ENCODE measurements at places on chromosomes 12 and 14. TPM values are rescaled to one million over a fixed set of nuclear protein-coding genes. Genes with fewer than 3 reads are reported as not detected.

The ANO4 gene
- not detected for polyA plus RNA-seq

The KRT83 gene
- polyA plus RNA-seq = not detected

The FOXG1 gene
- polyA plus RNA-seq = not detected

- H3K27me3 ChIP-seq = peaks cover 34% of the 10 kb centered on the region
- H3K27ac ChIP-seq = peak overlapping the region; percentile 62
- no peak overlapping the region for H3K4me3 ChIP-seq
- H3K4me1 ChIP-seq = no peaks in the 10 kb centered on the region
- H3K36me3 ChIP-seq = no peaks in the 10 kb centered on the region
Observed at GRCh38 chr12:29545102-29545467, 47.6 kb upstream of the OVCH1 start.

The FOXA1 gene
- not detected for polyA plus RNA-seq

DNA sequence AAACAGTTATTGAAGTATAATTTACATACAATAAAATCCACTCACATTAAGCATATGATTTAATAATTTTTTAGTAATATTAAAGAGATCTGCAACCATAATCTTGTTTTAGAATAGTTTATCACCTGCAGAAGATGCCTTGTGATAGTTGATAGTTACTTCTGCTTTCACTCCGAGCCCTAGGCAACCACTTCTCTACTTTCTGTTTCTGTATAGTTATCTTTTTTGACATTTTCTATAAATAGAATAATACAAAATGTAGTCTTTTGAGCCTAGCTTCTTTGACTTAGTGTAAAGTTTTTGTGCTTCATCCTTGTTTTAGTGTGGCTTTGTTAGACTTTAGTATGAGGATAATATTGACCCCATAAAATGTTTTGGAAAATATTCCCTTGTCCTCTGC lies 111.0 kb downstream of the MNAT1 start:
- peak overlapping the region; percentile 47 for H3K27ac ChIP-seq
- H3K36me3 ChIP-seq = peaks cover 18% of the 10 kb centered on the region
- H3K4me3 ChIP-seq = peak overlapping the region; percentile 49
- peaks cover 14% of the 10 kb centered on the region for H3K4me1 ChIP-seq
- no peaks in the 10 kb centered on the region for H3K27me3 ChIP-seq
- DNase-seq = peak; percentile 62

GRCh38 chr12:42859612-42860011 lies 270.1 kb upstream of the PRICKLE1 start:
- no peak overlapping the region for H3K4me3 ChIP-seq
- DNase-seq = no peak
- no peaks in the 10 kb centered on the region for H3K27me3 ChIP-seq

The DCAF11 gene
- polyA plus RNA-seq = 79.5 TPM

DNA sequence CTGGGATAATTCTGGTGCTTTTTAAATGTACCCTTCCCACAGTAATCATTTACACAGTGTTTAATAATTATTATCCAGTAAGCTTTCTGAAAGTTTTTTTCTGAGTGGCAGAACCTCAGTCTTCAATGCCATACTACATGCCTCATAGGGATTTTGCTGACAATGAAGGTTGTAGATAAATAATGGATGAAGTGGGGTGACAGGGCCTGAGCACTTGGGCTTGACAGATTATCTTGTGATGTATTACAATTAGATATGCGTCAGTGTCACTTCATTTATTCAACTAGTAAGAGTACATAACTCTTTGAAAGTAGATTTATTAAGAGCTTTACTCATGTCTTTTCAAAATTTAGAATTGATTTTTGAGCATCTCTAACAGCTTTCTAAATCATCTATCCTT lies 176.1 kb downstream of the PDZRN4 start:
- H3K4me3 ChIP-seq = no peak overlapping the region
- no peaks in the 10 kb centered on the region for H3K27me3 ChIP-seq
- no peak for DNase-seq
- H3K4me1 ChIP-seq = no peaks in the 10 kb centered on the region
- no peak overlapping the region for H3K27ac ChIP-seq

DNA sequence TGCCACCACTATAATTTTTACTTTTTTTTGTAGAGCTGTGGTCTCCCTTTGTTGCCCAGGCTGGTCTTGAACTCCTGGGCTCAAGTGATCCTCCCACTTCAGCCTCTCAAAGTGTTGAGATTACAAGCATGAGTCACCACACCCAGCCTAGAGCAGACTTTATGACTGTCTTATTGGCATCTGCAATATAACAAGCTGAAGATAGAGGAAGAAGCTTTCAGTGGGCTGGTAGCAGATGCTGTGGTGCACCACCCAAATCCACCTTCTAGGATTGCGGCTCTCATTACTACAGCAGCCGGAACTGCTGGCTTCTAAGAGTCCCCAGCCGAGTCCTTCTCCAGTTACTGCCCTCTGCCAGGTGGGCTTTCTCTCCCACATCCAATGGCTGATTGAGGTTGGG lies 7.6 kb upstream of the STK38L start:
- H3K4me1 ChIP-seq = peaks cover 24% of the 10 kb centered on the region
- no peaks in the 10 kb centered on the region for H3K36me3 ChIP-seq
- no peaks in the 10 kb centered on the region for H3K27me3 ChIP-seq
- H3K4me3 ChIP-seq = no peak overlapping the region

DNA sequence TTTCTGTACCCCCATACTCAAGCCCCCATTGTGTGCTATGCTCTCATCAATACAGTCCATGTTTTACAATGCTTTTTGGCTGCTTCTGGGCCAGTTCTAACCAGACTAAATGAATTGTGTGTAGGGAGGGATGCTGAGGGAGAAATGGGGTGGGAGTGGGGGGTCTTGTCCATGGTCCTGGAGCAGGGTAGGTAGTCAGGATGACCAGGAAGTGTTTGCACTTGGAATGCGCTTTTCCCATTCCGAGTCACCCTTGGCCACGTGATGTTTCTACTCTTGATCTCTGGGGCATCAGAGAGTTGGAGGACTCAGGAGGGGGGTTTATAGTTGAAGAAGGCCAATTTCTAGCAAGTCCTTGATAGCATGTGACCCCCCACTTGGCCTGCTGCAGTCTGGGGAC lies 1.2 kb upstream of the SMIM41 start:
- no peak for DNase-seq
- H3K27ac ChIP-seq = no peak overlapping the region
- H3K36me3 ChIP-seq = peaks cover 18% of the 10 kb centered on the region
- H3K27me3 ChIP-seq = no peaks in the 10 kb centered on the region
- H3K4me1 ChIP-seq = peaks cover 57% of the 10 kb centered on the region
- no peak overlapping the region for H3K4me3 ChIP-seq

The JAG2 gene
- polyA plus RNA-seq = not detected

DNA sequence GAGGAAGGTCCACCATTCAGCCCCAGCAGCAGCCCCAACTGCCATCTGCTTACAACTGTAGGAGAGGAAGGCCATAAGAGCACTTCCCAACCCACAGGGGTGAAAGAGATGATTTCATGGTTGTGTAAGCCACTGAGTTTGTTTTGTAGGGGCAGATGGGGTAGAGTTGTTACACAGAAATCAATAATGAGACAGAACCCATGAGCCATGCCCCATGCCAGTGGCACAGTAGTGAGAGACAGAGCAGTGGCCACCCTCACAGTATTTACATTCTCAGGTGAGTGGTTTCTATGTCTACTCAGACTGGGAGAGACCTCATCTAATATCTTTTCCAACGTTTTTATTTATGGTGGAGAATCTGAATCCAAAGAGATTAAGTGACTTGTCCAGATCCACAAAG lies 68.6 kb downstream of the NUAK1 start:
- peaks cover 9% of the 10 kb centered on the region for H3K27me3 ChIP-seq
- H3K27ac ChIP-seq = no peak overlapping the region
- no peaks in the 10 kb centered on the region for H3K36me3 ChIP-seq

The PXMP2 gene
- 7.9 TPM for polyA plus RNA-seq

The OR6C2 gene
- polyA plus RNA-seq = not detected

GRCh38 chr12:30286345-30286926 lies 409.2 kb downstream of the IPO8 start:
- H3K4me3 ChIP-seq = no peak overlapping the region
- no peaks in the 10 kb centered on the region for H3K36me3 ChIP-seq
- no peak for DNase-seq
- no peak overlapping the region for H3K27ac ChIP-seq

DNA sequence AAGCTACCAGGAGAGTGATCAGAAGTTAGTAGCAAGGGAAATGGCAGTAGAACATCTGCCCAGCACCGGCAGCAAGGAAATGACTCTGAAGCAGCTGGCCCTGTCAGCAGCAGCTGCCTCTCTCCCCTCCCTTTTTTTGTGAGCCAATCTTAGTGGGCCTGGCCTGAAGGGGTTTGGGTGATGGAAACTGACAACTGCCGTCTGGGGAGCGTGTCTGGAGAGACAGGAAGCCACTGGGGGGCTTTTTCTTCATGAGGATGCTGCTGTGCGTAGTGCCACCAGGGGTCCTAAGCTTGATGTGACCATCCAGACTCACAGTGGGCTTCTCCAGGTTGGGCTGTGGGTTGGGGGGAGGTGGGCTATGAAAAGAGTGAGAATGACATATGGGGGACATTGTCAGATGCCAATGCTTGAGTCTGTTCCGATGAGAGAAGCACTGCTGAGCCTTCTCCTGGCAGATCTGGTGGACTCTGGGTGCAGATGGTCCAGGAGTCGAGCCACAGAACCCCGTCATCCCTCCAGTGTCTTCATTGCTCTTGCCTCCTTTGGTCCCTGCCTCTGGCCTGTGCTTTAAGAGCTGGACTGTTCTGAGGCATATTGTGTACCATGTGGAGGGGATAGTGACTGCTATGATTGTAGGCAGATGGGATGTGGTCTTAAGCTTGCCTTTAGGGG lies 87.6 kb upstream of the HIF1A start:
- no peaks in the 10 kb centered on the region for H3K27me3 ChIP-seq
- DNase-seq = peak; percentile 24
- no peak overlapping the region for H3K4me3 ChIP-seq

DNA sequence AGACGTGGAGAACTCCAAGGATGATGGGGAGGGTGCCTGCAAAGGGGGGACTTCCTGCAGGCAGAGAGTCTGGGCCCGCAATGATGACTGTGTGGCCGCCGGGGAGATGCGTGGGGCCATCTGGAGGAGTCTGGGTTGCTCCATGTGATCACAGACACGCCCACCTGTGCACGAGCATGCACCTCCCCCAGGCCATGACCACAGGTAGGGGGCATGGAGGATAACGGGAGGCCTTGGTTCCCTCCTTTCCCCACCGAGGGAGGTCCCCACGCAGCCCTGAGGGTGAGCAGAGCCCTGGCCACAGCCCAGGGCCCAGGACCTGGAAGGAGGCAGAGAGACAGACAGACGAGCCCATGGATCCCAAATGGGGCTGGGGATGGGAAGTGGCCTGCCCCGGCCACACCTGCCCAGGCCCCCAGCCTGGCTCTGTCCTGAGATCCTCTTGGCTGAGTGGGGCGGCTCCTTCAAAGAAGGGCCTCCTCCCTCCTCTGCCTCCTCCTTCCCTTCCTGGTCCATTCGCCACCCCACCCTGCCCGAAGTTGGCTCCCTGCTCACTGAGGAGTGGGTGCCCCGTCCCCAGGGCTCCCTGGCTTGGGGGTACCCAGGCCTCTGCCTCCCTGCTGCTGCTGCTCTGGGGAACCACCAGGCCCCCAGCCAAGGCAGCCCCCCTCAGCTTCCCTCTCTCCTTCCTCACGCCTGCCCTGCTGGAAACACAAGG lies 138.2 kb downstream of the CALM1 start:
- H3K27me3 ChIP-seq = no peaks in the 10 kb centered on the region
- no peaks in the 10 kb centered on the region for H3K36me3 ChIP-seq
- no peak overlapping the region for H3K4me3 ChIP-seq

The SSPN gene
- 5.9 TPM for polyA plus RNA-seq

The MUCL1 gene
- polyA plus RNA-seq = not detected

The PAPLN gene
- polyA plus RNA-seq = 0.59 TPM

The PLBD1 gene
- polyA plus RNA-seq = 0.85 TPM

- peaks cover 83% of the 10 kb centered on the region for H3K27me3 ChIP-seq
- H3K36me3 ChIP-seq = peaks cover 5% of the 10 kb centered on the region
- no peak overlapping the region for H3K27ac ChIP-seq
- no peak for DNase-seq
- peak overlapping the region; percentile 59 for H3K4me3 ChIP-seq
- H3K4me1 ChIP-seq = peaks cover 18% of the 10 kb centered on the region
Observed at GRCh38 chr14:85532374-85533022, 2.6 kb downstream of the FLRT2 start.

GRCh38 chr14:83828406-83828805 lies 1701.5 kb upstream of the FLRT2 start:
- DNase-seq = no peak
- H3K27me3 ChIP-seq = no peaks in the 10 kb centered on the region
- H3K4me1 ChIP-seq = no peaks in the 10 kb centered on the region
- H3K36me3 ChIP-seq = no peaks in the 10 kb centered on the region
- no peak overlapping the region for H3K4me3 ChIP-seq
- no peak overlapping the region for H3K27ac ChIP-seq

DNA sequence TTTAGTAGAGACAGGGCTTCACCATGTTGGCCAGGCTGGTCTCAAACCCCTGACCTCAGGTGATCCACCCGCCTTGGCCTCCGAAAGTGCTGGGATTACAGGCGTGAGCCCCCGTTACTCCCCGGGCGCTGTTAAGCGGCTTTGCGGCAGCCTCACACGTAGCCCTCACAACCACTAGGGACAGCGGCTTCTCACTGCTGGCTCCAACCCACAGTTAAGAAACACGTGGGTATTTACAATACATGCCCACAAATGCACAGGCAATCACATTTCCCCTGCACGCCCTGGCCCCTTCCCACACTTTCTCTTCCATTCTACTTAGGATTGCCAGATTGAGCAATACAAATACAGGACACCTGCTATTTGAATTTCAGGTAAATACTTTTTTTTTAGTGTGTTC lies 37.0 kb upstream of the EIF5 start:
- H3K36me3 ChIP-seq = no peaks in the 10 kb centered on the region
- no peak overlapping the region for H3K27ac ChIP-seq
- H3K27me3 ChIP-seq = peaks cover 33% of the 10 kb centered on the region
- peaks cover 4% of the 10 kb centered on the region for H3K4me1 ChIP-seq
- no peak for DNase-seq
- no peak overlapping the region for H3K4me3 ChIP-seq

GRCh38 chr12:64098709-64099354 lies 123.3 kb downstream of the KICS2 start:
- H3K36me3 ChIP-seq = no peaks in the 10 kb centered on the region
- H3K27me3 ChIP-seq = peaks cover 9% of the 10 kb centered on the region
- H3K4me1 ChIP-seq = no peaks in the 10 kb centered on the region
- DNase-seq = no peak

DNA sequence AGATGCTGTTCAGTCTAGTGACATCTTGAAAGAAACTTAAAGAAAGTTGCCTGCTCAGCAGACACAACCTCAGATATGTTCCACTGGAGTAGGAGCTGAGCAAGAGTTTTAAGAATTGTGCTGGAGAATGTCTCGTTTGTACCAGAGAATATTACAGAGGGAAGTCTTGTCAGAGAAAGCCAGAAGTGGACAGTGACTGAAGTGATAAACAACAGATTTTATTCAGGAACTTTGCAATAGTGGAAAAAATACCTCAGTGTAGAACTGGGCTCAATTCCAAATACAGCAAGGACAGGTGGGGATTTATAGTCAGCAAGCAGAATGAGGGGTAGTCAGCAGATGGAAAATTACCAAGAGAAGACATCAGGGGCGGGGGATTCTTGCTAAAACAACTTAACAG lies 18.6 kb downstream of the ZDHHC17 start:
- no peak overlapping the region for H3K27ac ChIP-seq
- H3K27me3 ChIP-seq = no peaks in the 10 kb centered on the region
- peaks cover 20% of the 10 kb centered on the region for H3K36me3 ChIP-seq
- DNase-seq = no peak
- H3K4me1 ChIP-seq = peaks cover 84% of the 10 kb centered on the region

GRCh38 chr14:45868863-45869262 lies 615.9 kb upstream of the MIS18BP1 start:
- H3K36me3 ChIP-seq = no peaks in the 10 kb centered on the region
- H3K27ac ChIP-seq = no peak overlapping the region
- no peak overlapping the region for H3K4me3 ChIP-seq
- no peaks in the 10 kb centered on the region for H3K27me3 ChIP-seq
